ENCODE measurements at places on chromosomes 12 and 14.

- DNase-seq: no peak
These were observed 14.8 kb downstream of the ZBTB39 start for GRCh38 chr12:56991319-56992246.

- no peak for DNase-seq
These were observed 458.3 kb downstream of the BTG1 start for GRCh38 chr12:91687052-91688017.

DNA sequence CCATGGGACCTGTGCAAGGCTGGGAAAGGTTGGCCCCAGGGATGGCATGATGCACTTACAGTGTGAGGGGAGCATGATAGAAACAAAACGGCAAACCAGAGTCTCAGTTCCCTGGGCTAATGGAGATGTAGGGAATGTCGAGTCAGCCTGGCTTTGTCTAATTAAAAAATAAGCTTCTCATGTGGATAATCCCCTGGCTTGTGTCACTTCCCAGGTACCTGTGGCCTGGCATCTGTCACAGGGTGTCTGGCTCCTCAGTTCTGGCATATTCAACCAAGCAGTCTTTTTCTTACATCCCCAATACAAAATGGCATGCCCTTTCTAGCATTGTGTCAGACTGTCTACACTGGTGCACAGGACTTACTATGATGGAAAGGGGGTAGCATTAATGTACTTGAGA, 261.4 kb downstream of the GRIN2B start:
- no peak for DNase-seq

DNA sequence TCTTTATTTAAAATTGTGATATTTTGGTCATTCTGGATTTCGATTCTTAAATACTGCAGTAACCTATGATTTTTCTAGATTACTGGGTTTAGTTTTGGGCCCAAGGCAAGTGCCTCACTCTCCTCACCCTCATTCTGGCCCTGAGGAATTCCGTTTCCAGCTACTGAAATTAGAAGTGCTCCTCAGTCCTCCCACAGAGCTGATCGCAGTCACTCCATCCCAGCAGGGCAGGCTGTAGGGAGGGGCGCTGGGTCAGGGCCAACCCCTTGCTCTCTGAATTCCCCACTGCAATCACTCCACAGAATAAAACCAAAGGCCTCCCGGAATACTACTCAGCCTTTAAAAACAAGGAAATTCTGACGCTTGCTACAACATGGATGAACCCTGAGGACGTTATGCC, 66.5 kb upstream of the DIO3 start:
- no peak for DNase-seq

GRCh38 chr12:75853626-75854025, 177.9 kb downstream of the PHLDA1 start:
- DNase-seq: no peak

GRCh38 chr12:111780166-111780565, 13.4 kb downstream of the ALDH2 start:
- DNase-seq: no peak

DNA sequence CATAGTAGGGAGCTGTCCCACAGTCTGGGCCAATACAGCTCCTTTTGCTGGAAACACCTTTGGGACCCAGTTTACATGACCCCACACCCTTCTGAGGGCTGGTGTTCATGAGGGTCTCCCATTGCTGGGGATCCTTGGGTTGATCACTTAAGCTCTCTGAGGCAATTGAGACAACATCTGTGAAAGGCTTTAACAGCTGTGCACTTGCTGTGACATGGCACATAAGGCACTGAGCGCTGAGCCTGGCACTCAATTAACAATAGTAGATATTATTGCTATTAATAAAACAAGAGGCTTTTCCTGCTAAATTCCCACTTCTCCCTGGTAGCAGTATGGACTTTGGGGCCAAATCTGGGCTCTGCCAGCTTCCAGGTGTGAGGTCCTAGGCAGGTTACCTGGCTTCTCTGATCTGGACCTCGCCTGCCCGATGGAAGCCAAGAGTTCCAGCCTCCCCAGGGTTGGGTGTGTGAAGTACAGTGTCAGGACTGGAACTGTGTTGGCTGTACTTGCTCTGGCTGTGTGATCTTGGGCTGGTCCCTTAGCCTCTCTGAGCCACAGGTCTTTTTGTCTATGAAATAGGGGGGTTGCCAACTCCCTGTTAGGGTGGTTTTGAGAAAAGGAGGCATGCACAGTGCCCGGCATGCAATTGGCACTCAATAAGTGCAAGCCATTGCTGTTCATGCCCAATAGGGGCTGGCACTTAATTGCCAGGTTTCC, 3.1 kb downstream of the SH2B3 start:
- DNase-seq: no peak

DNA sequence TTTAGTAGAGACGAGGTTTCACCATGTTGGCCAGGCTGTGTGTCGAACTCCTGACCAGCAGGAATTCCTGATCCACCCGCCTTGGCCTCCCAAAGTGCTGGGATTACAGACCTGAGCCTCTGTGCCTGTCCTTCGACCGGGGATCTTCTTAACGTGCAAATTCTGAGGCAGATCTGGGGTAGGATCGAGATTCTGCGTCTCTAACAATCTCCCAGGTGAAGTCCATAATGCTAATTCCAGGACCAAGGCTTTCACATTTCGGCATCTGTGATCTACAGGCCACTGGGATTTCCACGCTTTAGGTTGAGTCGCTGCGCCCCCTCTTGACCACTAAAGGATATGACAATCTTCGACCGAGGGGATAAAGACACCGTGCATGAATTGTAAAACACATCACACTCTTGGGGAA, 24.8 kb downstream of the FOS start:
- peak; percentile 65 for DNase-seq

GRCh38 chr14:36843410-36843809, 181.8 kb downstream of the PAX9 start:
- no peak for DNase-seq

Data from NCI-H1092 treated with DMSO at 0.1 percent for 48 hours (cell line).